ENCODE measurements at places on chromosomes 7 and 10.

DNA sequence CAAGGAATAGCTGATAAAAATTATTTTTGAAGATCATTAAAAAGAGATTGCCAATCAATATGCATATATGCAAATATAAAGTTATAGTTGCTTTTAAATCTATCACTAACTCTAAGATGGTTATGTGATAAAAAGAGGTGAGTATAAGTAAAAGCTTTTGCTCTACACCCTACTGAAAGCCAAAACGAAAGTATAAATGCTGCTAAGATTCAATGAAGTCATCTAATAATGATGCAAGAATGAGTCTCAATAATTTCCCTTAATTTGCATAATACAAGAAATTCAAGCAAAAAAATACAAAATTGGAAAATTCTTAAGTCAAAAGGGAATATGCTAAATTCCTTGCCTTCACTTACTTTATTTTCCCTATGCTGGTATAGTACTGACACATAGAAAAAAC lies 75.2 kb downstream of the WAPL start:
- DNase-seq, result no peak

GRCh38 chr7:88111140-88111743 lies 108.6 kb downstream of the SRI start:
- DNase-seq, result no peak

- DNase-seq, result no peak
Observed at GRCh38 chr7:155965010-155965409, 152.7 kb upstream of the SHH start.

GRCh38 chr7:95200741-95201140 lies 123.6 kb downstream of the PON1 start:
- DNase-seq, result no peak

DNA sequence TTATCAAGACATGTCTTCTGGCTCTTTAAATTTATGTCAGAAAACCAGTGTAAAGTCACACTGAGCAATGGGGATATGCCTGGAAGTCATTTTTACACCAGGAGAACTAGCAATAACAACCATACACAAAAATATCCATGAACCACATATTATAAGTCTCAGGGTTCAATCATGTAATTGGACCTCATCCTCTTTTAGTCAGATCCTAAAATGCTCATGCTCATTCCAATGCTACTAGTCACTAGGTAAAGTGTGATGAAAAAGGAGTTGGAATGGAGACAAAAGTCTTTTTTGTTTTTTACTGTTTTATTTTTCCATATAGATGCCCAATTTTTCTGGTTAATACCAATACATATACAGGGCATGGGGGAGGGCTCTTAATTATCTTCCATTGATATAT lies 306.1 kb downstream of the DGKB start:
- no peak for DNase-seq

DNA sequence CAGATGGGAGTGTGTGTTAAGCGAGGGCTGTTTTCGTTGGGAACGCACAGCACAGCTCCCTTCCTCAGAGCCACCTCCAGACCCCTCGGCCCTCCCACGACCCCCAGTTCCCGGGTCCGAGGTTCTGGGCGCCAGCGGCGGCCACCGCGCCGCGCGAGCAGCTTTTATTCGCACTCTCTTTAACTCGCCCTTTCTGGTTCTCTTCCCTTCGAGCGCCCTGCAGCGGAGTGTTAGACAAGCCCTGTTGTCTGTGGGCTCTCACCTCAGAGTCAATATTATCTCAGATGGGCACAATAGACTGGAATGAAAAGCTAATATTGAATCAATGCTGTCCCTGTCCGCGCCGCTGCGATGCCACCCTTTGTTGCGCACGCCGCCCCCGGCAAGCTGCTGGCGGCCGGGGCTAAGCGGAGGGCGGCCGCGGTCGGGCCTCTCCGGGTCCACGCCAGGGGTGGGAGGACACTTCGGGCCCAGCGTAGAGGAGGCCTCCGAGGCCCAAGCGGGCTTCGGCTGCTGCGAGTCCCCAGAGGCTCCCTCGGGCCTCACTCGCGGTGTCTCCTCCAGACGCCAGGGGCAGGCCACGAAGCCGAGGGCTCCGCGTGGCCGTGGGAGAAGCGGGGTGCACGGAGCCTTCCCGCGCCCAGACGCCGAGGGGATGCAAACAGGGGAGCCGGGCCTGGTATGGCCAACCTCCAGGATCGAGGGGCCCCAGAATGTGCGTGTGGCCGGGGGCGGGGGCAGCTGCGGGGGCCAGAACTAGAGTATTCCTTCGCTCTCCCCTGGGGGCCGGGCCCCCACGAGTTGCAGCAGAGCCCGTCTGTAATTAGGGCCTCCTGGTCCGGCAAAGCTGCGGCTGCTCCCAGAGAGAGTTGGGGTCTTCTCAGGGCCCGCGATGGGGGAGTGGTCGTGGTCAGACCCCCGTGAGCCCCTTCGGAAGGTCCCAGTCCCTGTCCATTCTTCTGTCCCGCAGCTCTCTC lies 7.9 kb upstream of the EMX2 start:
- no peak for DNase-seq

DNA sequence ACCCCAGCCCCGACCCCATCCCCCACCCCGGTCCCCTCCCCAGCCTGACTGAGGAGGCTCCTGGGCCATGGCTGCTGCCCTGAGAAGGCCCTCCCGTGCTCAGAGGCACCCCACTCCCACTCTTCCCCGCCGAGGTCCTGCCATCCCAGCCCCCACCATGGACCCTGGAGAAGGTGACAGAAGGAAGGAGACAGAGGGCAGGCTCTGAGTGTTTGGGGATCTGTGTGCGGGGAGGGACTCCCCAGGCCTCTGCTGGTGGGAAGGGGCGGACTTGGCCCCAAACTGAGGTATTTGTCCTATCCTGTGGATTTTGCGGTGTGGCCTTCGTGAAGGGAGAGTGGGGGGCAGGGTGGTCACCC lies 53.4 kb downstream of the PWWP2B start:
- no peak for DNase-seq

- DNase-seq, result no peak
Observed at GRCh38 chr10:90047243-90047729, 345.9 kb downstream of the KIF20B start.

DNA sequence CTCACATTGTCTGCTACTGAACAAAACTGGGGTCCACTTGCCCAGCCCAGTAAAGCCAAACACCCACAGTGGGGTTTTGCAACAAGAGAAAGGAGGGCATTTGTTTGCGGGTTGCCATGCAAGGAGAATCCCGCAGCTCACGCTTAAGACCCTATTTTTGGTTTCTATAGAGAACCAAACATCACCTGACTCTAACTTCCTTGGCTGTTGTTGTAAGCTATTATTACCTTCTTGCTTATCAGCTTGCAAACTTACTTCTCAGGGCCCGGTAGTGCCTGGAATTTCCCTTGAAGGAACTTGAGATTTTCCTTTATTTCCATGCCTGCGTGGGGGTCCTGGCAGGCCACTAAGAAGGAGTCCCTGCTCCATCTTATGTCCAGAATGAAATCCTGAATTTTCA lies 20.7 kb downstream of the IFIT3 start:
- DNase-seq, result no peak

- no peak for DNase-seq
Observed at GRCh38 chr10:72470666-72471065, 115.9 kb upstream of the DNAJB12 start.

DNA sequence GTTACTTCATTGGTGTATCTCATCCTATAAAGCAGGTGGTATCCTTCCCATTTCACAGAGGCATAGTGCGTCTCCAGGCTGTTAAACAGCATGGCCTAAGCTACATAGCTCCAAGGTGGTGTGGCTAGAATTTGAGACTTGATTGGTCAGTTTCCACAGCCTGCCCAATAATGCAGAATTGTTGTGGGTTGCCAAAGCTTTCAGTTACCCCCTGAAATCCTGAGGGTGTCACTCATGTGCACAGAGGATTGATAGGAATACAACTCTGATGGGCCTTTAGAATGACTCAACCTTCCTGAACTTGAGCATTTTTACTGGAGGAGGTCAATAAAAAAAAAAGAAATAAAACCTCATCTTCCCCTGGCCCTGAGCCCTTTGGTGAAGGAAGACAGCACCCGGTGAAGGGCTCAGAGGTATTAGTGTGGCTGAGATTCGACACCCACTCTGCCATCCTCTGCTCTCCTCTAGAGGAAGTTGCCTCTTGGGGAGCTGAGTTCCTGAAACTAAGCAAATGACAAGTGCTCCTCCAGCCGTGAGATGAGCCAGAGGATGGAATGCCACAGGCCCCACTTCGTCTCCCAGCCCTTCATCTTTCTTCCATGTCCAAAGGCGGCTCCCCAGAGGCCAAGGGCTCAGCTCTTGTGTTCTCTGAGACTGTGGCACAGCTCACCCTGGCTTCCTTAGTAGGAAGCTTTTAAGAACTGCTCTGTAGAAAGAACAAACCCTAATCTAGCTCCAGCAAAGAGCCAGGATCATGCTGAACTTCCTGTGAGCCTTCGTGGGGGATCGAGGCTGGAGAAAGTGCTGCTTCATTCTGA lies 1.0 kb downstream of the ACSL5 start:
- no peak for DNase-seq

GRCh38 chr10:46220872-46221538 lies 65.8 kb upstream of the ANTXRL start:
- no peak for DNase-seq

Measured in activated naive CD8-positive, alpha-beta T cell treated with anti-CD3 and anti-CD28 coated beads, Interleukin-2, amount 50 U/mL, for 16 hours (primary cell).